ENCODE measurements at places on chromosomes 2 and 18. TPM values are rescaled to one million over a fixed set of nuclear protein-coding genes. Genes with fewer than 3 reads are reported as not detected.

The ALLC gene
- total RNA-seq: not detected

The RPRM gene
- total RNA-seq: not detected

The CNTNAP5 gene
- not detected for total RNA-seq

The STAT4 gene
- 0.56 TPM for total RNA-seq

The KCNJ3 gene
- total RNA-seq: 0.06 TPM

The RUFY4 gene
- total RNA-seq: not detected

The WNT10A gene
- total RNA-seq: not detected

The SLC23A3 gene
- total RNA-seq: 0.12 TPM

The TEKT4 gene
- total RNA-seq: 0.14 TPM

The IL18RAP gene
- total RNA-seq: 0.38 TPM

The FASTKD1 gene
- total RNA-seq: 12.9 TPM

The ANKRD62 gene
- not detected for total RNA-seq

The SNTG2 gene
- total RNA-seq: 0.73 TPM

The LYG2 gene
- total RNA-seq: not detected

The ELOA2 gene
- not detected for total RNA-seq

The C1QL2 gene
- not detected for total RNA-seq

The ILKAP gene
- total RNA-seq: 37.1 TPM

The LYG1 gene
- total RNA-seq: 1.0 TPM

The VWA3B gene
- not detected for total RNA-seq

The MAPK4 gene
- 0.74 TPM for total RNA-seq

The PLEK gene
- 3.3 TPM for total RNA-seq

The CFAP221 gene
- not detected for total RNA-seq

The DCDC2C gene
- not detected for total RNA-seq

The IL36A gene
- not detected for total RNA-seq

The CKAP2L gene
- total RNA-seq: 0.19 TPM

The STRN gene
- total RNA-seq: 29.1 TPM

The CYRIA gene
- 11.6 TPM for total RNA-seq

The GKN2 gene
- not detected for total RNA-seq

The QPCT gene
- total RNA-seq: 4.1 TPM

The FAHD2A gene
- 39.0 TPM for total RNA-seq

The CCDC102B gene
- total RNA-seq: 2.2 TPM

The UGT1A5 gene
- not detected for total RNA-seq

The PLA2R1 gene
- total RNA-seq: 0.97 TPM

The DOK6 gene
- total RNA-seq: 0.97 TPM

The RSAD2 gene
- 3.1 TPM for total RNA-seq

The TMEM37 gene
- total RNA-seq: 3.9 TPM

The RFX8 gene
- total RNA-seq: not detected

The UCN gene
- not detected for total RNA-seq

The CFAP65 gene
- total RNA-seq: not detected

The GPR35 gene
- 0.82 TPM for total RNA-seq

The ZCCHC2 gene
- total RNA-seq: 35.5 TPM

The MSH6 gene
- 17.8 TPM for total RNA-seq

The PMAIP1 gene
- 0.43 TPM for total RNA-seq

The GCG gene
- total RNA-seq: not detected

Data from psoas muscle (tissue), 8 donors.